ENCODE measurements at places on chromosomes 16 and 17. TPM values are rescaled to one million over a fixed set of nuclear protein-coding genes. Genes with fewer than 3 reads are reported as not detected.
A peak's percentile ranks its signal among the peaks of the same experiment; 100 is the strongest.

The SLC6A2 gene
- total RNA-seq = not detected

GRCh38 chr17:74528491-74529199 lies 2.6 kb downstream of the CD300LB start:
- peak; percentile 69 for DNase-seq

DNA sequence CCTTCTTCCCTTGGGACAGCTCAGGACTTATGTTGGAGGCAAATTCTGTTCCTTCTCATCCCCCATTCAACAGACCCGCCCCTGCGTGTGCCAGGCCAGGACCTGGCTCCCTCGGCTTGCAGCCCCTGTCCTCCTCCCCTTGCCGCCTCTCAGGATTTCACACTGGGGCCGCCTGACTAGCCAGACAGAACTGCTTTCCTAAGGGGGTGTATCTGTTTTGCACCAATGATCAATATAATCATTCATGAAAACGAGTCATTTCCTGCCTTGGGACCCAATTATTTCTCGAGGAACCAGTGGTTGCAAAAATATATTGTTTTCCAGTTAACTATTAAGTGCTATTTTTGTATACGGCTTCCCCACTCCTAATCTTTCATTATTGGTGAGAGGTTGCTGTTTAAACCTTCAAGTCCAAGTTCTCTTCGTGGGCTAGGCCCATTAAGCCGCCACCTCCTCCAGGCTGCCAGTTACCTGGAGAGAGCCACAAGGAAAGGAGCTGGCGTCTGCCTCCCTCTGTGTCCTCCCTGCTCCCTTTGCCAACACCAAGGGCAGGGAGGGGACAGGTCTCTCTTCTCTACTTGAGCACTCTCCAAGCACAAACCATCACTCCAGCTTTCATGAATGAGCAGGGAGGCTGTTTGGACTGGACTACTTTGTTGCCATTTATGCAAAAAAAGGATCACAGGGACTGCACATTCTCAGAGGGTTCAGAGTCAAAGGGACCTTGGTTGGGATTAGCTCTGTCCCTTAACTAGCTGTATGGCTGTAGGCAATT lies 8.9 kb downstream of the DCAKD start:
- DNase-seq = no peak

The PRRT2 gene
- total RNA-seq = 5.0 TPM

GRCh38 chr17:8994319-8994718 lies 27.0 kb upstream of the NTN1 start:
- DNase-seq = peak; percentile 74

The GDPD1 gene
- total RNA-seq = not detected

GRCh38 chr17:20010099-20010863 lies 1.1 kb downstream of the SPECC1 start:
- no peak for DNase-seq

DNA sequence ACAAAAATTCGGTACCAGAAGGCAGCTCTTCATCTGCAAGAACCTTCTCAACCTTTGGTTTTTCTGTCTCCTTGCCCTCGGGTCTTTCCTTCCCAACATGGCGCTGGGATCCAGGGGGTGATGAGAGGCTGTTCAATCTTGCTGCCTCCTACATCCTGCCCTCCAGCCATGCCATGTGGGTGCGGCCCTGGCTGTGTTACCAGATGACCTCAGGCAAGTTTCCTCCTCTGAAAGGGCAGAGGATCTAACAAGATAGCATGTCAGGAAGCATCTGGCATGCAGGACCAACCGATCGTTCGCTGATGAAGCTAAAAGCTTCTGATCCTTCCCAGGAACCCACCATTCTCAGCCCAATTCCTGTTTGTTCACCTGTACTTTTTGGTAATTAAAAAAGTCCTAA lies 36.8 kb upstream of the BCAR1 start:
- DNase-seq = no peak

The DNAAF8 gene
- total RNA-seq = not detected
